ENCODE measurements at places on chromosomes 1 and 21. TPM values are rescaled to one million over a fixed set of nuclear protein-coding genes. Genes with fewer than 3 reads are reported as not detected.
A peak's percentile ranks its signal among the peaks of the same experiment; 100 is the strongest.

DNA sequence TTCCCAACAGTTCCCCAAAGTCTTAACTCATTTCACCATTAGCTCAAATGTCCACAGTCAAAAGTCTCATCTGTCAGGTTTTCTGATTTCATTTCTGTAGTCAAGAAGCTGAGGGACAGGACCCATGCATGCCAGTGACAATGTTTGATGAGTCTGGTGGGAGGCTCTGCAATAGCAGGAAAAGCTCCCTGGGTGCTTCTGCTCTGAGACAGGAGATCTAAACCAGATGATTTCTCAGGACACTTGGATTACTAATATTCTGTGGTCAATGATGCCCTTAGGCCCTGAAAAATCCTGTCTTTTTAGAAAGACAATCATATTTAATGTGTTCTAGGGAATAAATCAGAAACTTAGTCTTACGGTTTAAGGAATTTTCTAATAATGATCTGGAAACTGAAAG is 56.4 kb downstream of the PCBP3 start:
- no peak for DNase-seq

GRCh38 chr1:18936814-18937481 is 19.5 kb downstream of the IFFO2 start:
- DNase-seq, result peak; percentile 84

ZSCAN20 gene
- 5.9 TPM for total RNA-seq

DNA sequence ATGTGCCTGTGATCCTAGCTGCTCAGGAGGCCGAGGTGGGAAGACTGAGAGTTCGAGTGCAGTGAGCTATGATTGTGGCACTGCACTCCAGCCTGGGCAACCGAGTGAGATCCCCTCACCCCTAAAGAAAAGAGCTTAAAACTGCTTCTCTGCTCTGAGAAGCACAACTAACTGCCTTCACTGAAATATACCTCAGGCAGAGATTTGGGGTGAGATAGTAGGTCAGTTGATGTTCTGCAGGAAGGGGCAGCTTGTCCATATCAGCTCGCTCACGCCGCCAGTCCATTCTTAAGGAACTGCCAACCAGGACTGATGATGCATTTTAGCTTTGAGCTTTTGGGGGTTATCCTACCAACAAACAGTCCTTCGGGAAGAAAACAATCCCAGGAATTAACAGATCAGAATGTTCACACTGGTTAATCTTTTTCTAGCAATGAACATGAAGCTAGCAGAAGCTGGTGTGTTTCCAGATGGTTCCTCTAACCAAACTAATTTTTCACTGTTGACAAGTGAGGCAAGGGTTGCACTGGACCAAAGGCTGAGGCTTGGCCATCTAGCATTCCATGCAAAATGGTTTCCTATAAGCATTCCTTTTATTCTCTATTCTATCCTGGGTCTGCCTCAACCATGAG is 31.6 kb downstream of the LHX4 start:
- DNase-seq, result no peak

All from M059J (cell line).